Naive thymus-derived CD8-positive, alpha-beta T cell (primary cell): ENCODE measurements at places on chromosomes 1 and 21. TPM values are rescaled to one million over a fixed set of nuclear protein-coding genes. Genes with fewer than 3 reads are reported as not detected.

Gene KLHDC9
- 0.60 TPM for total RNA-seq

Gene PPP1R15B
- 87.3 TPM for total RNA-seq

GRCh38 chr1:98468111-98468717 lies 193.3 kb upstream of the SNX7 start:
- no peak for DNase-seq
- no peaks in the 10 kb centered on the region for H3K27me3 ChIP-seq
- H3K4me1 ChIP-seq = no peaks in the 10 kb centered on the region
- H3K4me3 ChIP-seq = no peak overlapping the region

GRCh38 chr1:27795601-27796000 lies 22.6 kb downstream of the STX12 start:
- no peak overlapping the region for H3K4me3 ChIP-seq
- H3K4me1 ChIP-seq = no peaks in the 10 kb centered on the region
- no peaks in the 10 kb centered on the region for H3K36me3 ChIP-seq
- H3K27ac ChIP-seq = no peak overlapping the region
- DNase-seq = no peak

Gene CIART
- total RNA-seq = 1.6 TPM

Gene AMY1C
- total RNA-seq = not detected

Gene OPRD1
- not detected for total RNA-seq

Gene OR14A16
- not detected for total RNA-seq

- H3K4me1 ChIP-seq = peaks cover 2% of the 10 kb centered on the region
- no peak for DNase-seq
- no peaks in the 10 kb centered on the region for H3K36me3 ChIP-seq
- no peak overlapping the region for H3K27ac ChIP-seq
Measured at GRCh38 chr1:91760512-91760911, 125.4 kb downstream of the TGFBR3 start.

- H3K27me3 ChIP-seq = peaks cover 31% of the 10 kb centered on the region
- no peak overlapping the region for H3K27ac ChIP-seq
- no peak overlapping the region for H3K4me3 ChIP-seq
- DNase-seq = no peak
- H3K4me1 ChIP-seq = peaks cover 6% of the 10 kb centered on the region
Measured at GRCh38 chr1:156856282-156856785, 2.6 kb downstream of the INSRR start.

- no peak overlapping the region for H3K4me3 ChIP-seq
- no peaks in the 10 kb centered on the region for H3K36me3 ChIP-seq
- H3K4me1 ChIP-seq = peaks cover 6% of the 10 kb centered on the region
- H3K27ac ChIP-seq = no peak overlapping the region
- DNase-seq = no peak
- no peaks in the 10 kb centered on the region for H3K27me3 ChIP-seq
Measured at GRCh38 chr1:193549081-193549480, 362.7 kb upstream of the B3GALT2 start.
